ENCODE measurements at places on chromosomes 7 and 10.

DNA sequence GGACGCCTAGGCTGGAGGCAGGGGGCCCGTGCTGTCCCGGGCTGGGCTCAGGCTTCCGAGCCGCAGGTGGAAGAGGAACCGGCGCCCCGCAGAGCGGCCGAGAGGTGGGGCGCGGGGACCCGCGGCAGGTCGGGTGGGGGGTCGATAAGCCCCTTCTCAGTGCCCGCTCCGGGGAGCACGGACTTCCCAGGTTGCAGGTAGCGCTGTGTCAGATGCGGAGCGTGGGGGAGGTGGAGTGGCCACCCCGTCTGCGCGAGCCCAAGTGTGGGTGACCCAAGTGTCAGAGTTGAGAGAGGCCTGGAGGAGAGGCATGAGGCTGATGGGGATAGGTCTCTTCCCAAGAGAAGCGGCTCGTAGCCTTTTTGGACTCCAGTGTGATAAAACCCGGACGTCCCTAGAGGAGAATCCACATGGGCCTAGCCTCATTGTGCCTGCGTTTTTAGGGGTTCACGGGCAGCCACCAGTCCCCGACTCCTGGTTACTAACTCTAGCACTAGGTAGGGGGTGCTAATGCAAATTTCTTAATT lies 580 bp downstream of the EEPD1 start:
- DNase-seq, result peak; percentile 35

GRCh38 chr10:79507440-79508167 lies 4.7 kb upstream of the EIF5AL1 start:
- DNase-seq, result no peak

GRCh38 chr10:124732931-124733570 lies 11.1 kb downstream of the FAM53B start:
- DNase-seq, result no peak

GRCh38 chr7:375901-376305 lies 85.9 kb downstream of the FOXL3 start:
- no peak for DNase-seq

DNA sequence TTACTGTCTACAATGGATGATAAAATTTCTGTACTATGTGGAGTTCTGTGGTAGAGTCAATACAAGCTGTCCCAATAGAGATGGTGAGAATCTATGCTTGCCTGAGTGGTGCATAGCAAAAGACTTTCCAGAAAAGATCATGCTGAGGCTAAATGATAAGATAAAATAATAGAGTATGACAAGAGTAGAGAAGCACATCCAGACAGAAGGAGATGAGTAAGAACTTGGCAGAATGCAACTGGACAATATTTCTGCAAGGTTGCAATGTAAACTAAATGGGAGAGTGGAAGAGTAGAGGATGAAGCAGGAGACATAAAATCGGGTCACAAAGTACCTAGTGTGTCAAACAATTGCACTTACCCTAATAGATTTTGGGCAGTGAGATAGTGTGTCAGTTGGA lies 347.6 kb downstream of the MDFIC start:
- no peak for DNase-seq

DNA sequence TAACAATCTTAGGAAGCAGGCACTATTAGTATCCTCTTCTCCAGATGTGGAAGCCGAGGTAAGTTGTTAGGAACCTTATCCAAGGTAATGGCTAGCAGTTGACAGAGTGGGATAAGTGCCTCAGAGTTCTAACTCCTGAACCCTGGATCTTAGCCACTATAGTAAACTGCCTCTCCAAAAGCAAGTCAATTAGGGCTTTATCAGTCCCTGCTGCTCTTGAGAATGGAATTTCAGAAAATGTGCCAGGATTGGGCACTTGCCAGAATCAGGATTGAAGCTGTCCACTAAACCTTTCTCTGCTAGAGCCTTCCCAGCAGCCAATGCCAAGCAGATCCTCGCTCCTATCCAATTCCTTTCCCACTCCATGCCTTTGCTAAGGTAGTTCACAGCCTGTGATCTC lies 777.5 kb upstream of the POM121L12 start:
- DNase-seq, result no peak

DNA sequence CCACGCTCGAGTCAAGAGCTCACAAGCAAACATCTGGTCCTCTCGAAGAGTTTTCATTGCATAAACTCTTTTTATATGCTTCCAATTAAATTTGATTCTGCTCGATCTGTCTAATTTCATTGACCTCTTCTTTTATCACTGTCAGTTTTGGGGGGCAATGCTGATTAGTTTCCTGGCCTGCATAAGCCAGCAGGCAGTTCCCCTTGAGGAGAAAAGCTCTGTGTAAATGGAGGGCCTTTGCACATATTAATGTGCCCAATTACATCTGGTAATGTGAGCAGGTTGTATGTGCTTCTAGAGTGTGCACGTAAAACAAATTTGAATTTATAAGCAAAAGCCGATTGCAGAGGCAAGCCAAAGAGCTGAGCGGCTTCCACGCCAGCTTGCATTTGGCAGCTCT lies 210.3 kb downstream of the ABCA13 start:
- DNase-seq, result no peak

DNA sequence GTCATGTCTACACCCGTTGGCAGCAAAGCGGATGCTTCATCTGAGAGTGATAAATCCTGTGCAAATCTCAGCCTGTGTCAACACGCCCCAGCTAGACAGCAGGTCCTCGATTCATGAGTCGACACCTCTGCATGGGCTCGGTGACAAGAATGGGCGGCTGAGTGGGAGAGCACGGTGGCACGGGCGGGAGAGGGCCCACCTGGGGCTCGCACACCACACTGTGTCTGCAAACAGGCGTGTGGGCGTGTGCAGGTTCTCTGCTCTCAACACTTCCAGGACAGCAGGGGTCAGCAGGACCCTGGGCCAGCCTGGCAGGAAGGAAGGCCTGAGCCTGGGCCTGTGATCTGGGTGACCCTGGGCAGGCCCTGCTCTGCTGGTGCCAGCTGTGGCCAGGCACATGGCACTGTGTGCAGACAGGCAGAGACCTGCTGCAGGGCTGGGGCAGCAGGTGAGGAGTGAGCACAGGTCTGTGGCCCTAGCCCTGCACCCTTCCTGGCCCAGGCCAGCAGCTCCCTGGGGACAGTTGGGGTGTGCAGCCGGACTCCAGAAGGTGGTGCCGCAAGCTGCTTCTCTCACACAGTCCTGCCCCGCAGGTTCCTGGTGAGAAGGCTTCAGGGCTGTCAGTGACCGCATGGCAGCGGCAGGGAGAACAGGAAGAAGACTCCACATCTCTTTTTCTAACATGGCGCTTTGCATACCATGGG lies 216.4 kb downstream of the ELFN1 start:
- no peak for DNase-seq

GRCh38 chr7:94655126-94655847 lies 646 bp downstream of the SGCE start:
- DNase-seq, result peak; percentile 55

Data from globus pallidus (tissue), 1 donor.